Activated T-cell treated with anti-CD3 and anti-CD28 coated beads, Interleukin-2, amount 50 U/mL, for 72 hours (primary cell): ENCODE measurements at places on chromosomes 6 and 20.
A peak's percentile ranks its signal among the peaks of the same experiment; 100 is the strongest.

DNA sequence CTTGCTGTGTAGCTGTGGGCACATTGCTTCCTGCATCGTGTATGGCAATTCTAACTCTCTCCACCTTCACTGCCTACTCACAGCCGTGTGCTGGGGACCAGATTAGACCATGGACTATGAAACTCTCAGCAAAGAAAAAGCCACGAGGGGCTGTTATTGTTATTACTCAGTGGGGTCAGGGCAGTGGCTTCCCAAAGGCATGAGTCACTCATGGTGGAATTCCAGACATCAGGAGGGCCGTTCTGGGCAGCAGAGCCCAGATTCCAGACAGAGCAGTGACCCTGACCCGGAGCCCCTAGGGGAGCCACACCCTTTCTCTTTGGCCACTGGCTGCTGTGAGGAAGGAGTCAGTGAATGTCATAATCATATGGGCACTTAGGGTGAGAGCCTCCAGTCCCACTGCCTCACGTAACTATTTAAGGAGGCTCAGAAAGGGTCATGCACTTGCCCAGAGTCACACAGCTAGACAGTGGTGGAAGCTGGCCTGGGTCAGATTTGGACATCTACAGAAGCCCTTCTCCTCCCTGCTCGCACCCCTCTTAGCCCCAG, 22.2 kb upstream of the CCN5 start:
- DNase-seq = no peak
- H3K4me3 ChIP-seq = no peak overlapping the region
- H3K27me3 ChIP-seq = no peaks in the 10 kb centered on the region
- H3K36me3 ChIP-seq = no peaks in the 10 kb centered on the region
- no peak overlapping the region for H3K27ac ChIP-seq

- H3K27ac ChIP-seq = no peak overlapping the region
- peaks cover 9% of the 10 kb centered on the region for H3K4me1 ChIP-seq
These were observed 278.4 kb upstream of the STXBP5 start for GRCh38 chr6:146925846-146926245.

DNA sequence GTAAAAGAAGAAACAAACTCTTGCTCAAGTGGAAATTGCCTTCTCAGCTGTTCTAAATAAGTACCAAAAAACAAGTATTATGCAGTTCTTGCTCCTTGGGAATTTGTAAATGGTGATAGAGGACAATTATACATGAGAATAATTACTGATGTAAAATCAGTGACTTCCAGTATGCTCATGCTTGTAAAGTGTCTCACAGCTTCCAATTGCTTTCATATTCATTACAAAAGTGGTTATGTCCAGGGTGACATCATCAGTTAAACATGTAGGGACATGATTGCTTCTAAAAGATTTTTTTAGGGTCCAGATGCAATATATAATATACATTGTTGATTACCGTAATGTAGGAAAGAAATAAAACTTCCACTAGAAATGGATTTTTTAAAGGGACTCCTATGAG, 122.8 kb upstream of the B3GAT2 start:
- H3K36me3 ChIP-seq = peaks cover 4% of the 10 kb centered on the region
- H3K4me1 ChIP-seq = no peaks in the 10 kb centered on the region
- DNase-seq = no peak
- no peak overlapping the region for H3K27ac ChIP-seq
- peaks cover under 1% of the 10 kb centered on the region for H3K27me3 ChIP-seq

- H3K27ac ChIP-seq = no peak overlapping the region
- DNase-seq = no peak
- H3K27me3 ChIP-seq = no peaks in the 10 kb centered on the region
- peaks cover 2% of the 10 kb centered on the region for H3K36me3 ChIP-seq
These were observed 13.3 kb upstream of the SGK1 start for GRCh38 chr6:134331256-134331655.

DNA sequence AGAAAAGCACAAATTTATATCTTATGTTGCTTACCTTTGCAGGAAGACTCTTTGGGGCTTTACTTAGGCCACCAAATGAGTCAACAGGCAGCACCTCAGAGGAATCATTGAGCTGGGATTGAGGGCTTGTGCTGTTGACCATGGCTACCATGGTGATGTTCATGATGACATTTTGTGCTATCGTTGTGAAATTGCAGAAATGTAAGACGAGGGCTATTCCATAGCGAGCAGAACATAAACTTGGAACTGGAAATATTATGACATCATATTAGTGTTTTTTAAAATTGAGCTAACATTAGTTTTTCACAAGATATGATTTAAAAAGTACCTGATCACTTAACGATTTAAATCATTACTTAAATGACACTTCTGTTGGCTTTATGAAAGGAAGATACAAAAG, 11.8 kb downstream of the SLC17A3 start:
- peaks cover 8% of the 10 kb centered on the region for H3K36me3 ChIP-seq
- H3K27me3 ChIP-seq = peaks cover 21% of the 10 kb centered on the region
- H3K4me1 ChIP-seq = peaks cover 29% of the 10 kb centered on the region
- H3K27ac ChIP-seq = no peak overlapping the region
- no peak overlapping the region for H3K4me3 ChIP-seq
- no peak for DNase-seq

DNA sequence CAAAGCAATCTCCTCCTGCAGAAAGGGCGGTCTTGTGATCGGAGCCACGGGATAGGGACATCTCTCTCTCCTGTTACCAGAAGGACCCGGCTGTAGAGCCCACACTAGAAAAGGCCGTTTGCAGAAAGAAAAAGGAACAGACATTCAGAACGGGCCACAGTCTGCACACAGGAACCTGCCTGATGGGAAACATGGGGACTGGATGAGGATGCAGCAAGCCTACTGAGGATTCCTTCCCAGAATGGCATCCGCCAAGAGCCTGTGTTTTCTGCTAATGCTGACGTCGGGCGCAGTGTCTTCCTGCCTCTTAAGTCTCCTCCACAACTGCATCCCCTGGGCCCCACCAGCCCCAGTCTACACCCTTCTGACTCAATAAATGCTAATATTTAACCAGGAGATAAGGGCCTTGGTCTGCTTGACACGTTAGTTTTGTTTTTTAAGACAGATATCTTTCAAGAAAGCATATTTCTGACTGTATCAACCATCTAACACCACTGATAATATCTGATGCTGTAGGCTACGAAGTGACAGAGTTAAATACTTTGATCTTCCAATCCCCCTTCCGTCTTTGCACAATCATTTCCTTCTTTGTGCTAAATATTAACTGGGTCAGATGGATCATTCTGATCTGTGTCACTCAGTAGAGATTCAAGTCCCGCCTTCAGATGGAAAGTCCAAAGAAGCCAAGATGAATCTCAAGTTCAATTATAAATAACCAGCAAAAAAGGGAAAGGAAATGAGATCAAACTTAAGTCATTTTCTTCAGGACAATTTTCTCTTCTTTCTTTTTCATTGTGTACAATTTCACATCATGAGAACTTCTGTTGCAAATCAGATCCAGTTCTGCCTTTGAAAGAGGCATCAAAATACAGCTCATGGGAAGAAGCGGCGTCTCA, 20.7 kb downstream of the FAM50B start:
- peaks cover 4% of the 10 kb centered on the region for H3K36me3 ChIP-seq
- DNase-seq = peak; percentile 25

- no peak overlapping the region for H3K4me3 ChIP-seq
- H3K27me3 ChIP-seq = peaks cover 7% of the 10 kb centered on the region
- no peak for DNase-seq
- H3K27ac ChIP-seq = no peak overlapping the region
- no peaks in the 10 kb centered on the region for H3K4me1 ChIP-seq
These were observed 106.6 kb upstream of the SNX9 start for GRCh38 chr6:157716251-157716995.

GRCh38 chr6:105711216-105711615, 308.3 kb upstream of the PREP start:
- H3K36me3 ChIP-seq = peaks cover 11% of the 10 kb centered on the region
- H3K27me3 ChIP-seq = peaks cover 18% of the 10 kb centered on the region
- DNase-seq = no peak

DNA sequence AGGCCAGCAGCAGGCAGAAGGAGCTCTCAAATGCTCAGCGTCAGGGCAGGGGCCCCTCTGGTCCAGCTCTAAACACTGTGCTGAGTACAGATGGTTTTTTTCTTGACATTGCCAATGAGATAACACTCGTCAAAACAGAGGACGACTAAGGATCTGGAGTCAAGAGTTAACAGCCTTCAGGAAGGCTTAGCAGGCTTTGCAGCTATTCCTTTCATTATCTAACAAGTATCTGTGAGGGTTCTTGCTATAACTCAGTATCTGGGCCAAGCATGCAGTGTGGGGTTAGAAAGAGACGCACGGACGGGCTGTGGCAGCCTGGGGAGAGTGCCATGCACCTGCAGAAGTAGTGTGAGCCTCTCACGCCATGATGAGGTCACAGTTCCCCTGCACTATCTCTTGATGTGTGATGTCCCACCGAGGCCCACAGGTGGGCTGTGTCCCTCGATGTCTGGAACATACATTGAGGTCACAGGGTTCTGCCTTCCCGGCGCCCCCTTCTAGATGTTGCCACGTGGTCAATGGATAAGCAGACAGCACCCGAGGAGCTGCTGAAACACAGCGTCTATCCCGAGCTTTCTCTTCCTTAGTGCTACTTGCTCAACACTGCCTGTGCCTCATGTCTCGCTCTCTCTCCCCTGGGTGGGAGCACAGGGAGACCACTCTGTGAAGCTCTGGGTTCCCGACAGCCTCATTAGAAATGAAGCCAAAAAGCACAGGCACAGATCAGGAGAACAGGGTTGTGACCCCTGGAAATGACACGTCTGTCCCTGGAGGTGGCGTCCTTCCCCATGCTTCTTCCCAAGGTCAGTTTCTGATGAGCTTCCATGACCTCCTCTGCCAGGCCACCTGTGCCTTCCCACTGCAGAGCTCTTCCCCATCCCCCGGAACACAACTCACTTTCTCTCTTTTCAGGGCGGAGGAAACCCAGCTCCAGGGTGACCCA, 85.5 kb upstream of the RPS6KA2 start:
- H3K4me1 ChIP-seq = no peaks in the 10 kb centered on the region
- H3K27me3 ChIP-seq = peaks cover 7% of the 10 kb centered on the region
- H3K4me3 ChIP-seq = no peak overlapping the region
- DNase-seq = no peak
- H3K27ac ChIP-seq = no peak overlapping the region

DNA sequence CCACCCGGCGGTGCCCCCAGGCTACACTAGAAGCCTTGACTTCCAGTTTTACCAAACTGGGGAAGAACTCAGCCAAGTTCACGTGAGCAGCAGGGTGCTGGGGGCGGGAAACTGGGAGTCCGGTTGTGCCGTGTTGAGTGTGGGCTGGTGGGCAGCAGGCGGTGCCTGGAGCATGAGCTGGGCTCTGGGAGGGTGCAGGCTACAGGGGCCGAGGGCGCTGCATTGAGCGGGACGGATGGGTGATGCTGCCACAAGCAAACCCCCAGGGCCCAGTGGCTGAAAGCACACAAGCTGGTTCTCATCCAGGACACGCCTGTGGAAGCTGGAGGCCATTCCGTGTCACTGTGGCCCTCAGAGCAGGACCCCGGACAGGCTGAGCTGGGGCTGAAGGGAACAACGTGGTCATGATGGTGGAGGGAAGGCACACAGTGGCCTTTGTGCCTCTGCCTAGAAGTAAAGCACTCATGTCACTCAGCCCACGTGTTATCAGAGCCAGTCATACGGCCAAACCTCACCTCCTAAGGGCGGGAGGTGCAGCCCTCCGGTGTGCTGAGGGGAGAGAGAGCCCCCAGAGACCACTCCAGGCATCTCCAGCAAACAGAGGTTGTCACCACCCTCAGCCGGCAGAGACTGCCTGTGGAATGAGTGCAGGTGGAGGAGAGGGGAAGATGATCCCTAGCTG, 29.5 kb downstream of the RBM38 start:
- peaks cover 13% of the 10 kb centered on the region for H3K4me1 ChIP-seq
- H3K27me3 ChIP-seq = no peaks in the 10 kb centered on the region
- no peak overlapping the region for H3K4me3 ChIP-seq

- H3K27ac ChIP-seq = no peak overlapping the region
- no peaks in the 10 kb centered on the region for H3K4me1 ChIP-seq
- H3K27me3 ChIP-seq = peaks cover 55% of the 10 kb centered on the region
- peak overlapping the region; percentile 62 for H3K4me3 ChIP-seq
- no peaks in the 10 kb centered on the region for H3K36me3 ChIP-seq
These were observed 132.2 kb downstream of the OGFRL1 start for GRCh38 chr6:71420693-71421328.
